Naive thymus-derived CD8-positive, alpha-beta T cell (primary cell): ENCODE measurements at places on chromosomes 5 and 9.

DNA sequence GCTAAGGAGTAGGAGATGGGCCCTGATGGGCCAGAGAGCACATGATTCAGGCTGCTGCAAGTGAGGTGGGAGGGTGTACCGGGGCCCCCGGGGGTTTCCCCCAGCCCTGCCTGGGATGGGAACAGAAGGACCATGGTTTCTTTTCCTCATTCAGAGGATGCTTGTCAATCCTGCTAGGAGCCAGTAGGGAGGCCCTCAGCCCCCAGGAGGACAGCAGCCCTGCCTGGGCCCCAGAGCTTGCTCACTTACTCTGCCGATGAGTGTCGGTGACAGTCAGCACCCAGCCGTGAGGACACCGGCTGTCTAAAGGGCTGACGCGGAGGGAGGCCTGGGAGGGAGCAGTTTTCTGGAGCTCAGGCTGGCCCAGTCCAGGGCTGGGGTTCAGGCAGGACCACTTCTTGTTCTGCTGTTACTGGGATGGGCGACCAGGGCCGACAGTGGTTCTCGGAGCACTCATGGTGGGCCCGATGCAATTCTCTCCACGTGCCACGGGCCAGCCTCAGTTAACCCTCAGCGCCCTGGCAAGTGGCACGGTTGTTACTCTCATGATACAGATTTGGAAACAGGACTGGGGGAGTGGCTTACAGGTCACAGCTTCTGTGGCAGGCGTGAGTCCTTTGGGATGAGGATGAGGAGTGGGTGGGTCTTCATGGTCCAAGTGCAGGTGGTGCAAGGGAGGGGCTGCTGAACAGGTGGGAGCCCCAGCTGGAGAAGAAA is 1.8 kb downstream of the ARRDC1 start:
- no peak for DNase-seq

DNA sequence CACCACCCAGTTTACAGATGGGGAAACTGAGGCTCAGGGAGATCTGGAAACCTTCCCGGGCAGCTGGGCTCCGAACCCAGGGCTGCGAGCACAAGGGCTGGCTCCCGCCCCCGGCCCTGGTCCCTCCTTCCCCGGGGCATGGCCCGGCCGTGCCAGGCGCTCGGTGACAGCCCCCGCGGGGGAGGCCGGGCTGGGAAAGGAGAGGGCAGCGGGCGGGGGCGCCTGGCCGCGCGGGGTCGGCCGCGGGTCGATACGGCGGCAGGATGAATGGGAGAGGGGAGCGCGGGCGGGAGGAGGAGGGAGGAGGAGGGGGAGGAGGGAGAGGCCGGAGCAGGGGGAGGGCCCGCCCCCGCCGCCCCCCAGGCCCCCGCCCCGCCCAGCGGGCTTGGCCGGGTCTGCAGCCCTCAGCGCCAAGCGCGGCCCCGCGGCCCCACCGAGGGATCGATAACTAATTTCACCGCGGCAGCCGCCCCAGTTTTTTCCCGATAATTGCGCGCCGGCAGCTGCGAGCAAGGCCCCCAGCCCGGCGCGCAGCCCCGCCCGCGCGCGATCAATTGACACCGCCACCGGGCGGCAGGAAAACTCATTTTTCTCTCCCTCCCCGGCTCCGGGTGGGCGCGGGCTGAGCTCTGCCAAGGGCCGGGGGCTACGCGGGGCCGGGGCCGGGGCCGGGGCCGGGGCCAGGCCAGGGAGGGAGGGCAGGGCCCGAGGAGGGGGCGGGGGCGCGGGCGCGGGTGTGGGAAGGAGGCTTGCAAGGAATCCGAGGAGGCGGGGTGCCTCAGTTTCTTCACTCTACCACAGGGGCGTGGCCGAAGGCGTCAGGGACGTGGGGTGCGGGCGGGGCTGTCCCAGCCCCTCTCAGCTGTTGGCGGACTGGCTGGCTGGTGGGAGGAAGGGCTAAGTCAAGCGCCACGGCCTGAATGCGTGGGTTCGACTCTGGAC is 52.1 kb downstream of the C9orf50 start:
- DNase-seq: no peak

GRCh38 chr5:75054134-75054930 is 2.0 kb upstream of the GCNT4 start:
- no peak for DNase-seq

- no peak for DNase-seq
Measured at GRCh38 chr5:42858687-42859086, 47.0 kb upstream of the SELENOP start.

DNA sequence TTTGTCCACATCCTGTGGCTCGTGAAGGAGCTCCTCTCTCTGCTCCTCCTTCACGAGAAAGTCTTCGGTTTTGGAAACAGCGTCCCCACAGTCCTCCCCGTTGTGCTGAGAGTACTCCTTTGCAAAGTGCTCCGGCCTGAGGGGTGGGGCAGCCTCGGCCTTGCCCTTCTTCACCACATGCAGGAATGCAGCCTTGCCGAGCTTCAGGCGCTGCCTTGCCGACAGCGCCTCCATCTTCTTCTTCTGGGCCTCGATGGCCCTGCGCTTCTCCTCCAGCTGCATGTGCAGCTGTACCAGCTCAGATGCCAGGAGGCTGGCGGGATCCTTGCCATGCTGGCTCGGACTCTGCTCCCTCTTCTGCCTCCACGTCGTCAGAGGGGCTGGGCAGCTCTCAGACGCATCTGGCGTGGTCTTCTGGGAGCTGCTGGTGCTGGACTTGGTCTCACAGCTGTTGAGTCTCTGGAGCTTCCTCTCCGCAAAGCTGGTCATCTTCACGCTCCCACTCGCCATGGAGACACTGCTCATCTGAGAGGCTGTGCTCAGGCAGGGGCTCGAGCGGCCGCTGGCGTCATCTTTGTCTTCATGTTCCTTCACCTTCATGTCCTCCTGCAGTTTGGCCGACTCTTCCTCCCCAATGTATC is 85.5 kb downstream of the CAMSAP1 start:
- DNase-seq: no peak

DNA sequence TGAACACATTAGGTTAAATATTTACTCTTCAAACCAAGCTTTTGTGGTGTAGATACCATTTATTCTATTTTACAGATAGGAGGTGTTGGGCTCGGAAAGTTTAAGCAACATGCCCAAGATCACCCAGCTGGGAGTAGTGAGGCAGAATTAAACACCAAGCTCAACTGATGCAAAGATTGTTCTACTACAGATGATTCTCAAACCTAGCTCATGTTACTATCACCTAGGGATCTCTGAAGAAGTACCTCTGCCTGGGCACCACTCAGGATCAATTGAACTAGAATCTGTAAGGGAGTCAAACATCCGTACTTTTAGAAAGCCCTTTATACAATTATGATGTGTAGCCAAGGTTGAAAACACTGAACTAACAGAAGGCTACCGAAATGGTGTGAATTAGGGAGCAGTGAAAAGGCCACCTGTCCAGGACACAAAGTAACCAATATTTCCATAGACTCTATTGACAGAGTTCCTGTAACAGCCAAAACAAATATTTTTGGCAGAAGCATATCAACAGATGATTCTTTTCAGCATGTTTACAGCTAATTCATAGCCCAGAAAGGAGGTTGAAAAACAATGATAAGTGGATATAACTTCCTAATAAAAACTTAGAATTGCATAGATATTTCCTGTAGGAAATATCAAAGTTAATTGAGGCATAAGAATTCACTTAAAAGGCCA is 158.5 kb upstream of the PTGER4 start:
- DNase-seq: no peak
